ENCODE measurements at places on chromosomes 5 and 9.

GRCh38 chr9:117555964-117556629 is 141.2 kb upstream of the ASTN2 start:
- peak; percentile 3 for DNase-seq

DNA sequence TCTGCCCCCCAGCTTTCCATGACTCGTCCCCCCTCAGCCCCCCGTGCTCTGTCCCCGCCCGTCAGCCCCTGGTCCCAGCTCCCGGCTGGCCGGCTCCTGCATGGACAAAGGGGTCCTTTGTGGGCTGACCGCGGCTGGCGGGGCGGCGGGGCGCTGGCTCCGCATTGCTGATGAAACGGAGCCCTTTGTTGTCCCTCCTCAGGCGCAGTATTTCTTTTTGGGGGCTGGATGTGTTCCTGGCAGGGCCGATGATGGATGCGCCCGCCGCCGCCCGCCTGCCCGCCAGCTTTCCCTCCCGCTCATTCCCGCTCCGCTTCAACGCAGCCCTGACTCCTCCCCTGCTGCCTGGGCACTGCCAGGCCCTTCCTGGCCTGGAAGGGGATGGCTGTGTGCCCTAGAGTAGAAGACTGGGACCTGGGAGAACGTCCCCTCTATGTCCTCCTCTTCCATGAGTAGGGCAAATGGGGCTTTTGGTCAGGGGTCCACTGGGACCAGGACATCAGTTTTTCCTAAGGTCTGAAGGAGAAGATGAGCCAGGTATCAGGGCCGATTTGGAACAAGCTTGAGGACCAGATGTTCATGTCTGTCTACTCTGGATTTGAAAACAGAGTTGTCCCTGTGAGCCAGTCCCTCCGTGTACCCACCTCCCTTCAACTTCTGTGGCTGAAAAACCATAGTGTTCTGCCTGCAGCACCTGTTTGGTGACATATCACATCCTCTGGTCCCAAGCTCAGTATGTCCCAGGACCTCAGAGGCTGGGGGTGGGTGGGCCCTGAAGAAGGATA is 29.0 kb downstream of the CXXC5 start:
- no peak for DNase-seq

DNA sequence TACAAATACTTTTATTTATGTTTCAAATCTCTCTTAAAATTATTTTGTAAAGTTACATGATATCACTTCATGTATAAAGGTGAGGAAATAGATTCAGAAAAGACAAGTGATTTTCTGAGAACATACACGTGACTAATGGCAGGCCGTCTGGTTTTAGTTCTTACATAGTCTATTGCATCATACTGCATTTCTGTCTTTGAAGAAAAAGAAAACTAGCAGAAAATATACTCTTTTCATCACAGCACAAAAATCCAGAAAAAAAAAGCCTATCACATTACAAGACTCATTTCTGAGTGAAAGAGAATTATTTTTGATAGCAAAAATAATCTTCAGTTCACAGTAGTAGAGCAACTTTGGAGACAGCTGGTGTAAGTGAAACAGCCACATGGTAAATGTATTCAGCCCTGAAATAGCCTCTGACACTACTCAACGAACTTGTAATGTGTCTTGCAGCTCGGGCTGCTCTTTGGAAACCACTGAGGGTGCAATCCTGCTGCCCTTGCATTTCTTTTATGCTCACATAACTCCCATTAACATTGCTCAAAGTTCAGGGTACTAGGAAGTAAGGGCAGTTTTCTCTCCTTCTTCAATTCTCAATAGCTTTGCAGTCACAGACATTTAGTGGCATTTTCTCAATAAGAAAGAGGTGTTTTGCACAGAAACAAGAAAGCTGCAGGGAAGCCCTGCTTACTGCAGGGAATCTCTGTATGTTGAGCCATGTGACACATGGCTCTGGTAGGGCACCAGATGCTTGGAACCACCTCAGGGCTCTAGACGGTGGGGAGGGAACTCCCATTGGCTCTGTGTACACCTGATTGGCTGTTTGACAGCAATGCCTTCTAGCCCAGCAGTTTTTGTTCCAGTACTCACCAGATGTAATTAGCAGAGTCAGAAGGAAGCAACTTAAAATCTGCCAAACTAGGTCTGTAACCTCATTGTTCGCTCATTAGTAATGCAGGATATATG is 845.3 kb upstream of the PTPRD start:
- DNase-seq: no peak

DNA sequence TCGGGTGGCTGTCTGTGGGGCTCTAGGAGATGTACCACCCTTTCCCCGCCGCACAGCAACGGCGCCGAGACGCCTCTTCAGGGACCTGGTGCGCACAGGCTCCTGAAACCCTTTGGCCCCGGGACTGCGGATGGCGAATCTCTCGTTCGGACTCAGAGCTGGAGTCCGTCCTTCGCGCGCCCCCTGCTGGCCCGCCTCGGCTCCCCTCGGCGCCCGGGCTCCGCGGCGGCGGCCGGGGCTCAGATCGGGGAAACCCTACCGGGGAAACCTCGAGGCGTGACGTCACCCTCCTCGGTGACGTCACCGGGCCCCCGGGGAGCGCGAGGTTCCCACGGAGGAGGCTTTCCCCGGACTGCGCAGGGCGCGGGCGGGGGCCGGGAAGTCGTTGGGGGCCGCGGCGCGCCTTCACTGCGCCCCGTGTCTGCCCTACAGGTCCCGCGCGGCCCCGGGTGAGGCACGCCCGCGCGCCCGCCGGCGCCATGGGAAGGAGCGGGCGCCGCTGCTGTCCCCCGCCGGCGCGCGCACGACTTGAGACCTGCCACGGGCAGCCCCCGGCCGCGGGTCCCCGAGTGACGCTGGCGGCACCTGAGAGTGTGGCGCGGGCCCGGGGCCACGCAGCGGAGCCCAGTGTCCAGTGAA is 7.9 kb downstream of the PRR7 start:
- DNase-seq: no peak

- no peak for DNase-seq
These were observed 43.3 kb upstream of the NCS1 start for GRCh38 chr9:130128733-130129431.

GRCh38 chr5:96339862-96340261 is 93.2 kb downstream of the PCSK1 start:
- no peak for DNase-seq

DNA sequence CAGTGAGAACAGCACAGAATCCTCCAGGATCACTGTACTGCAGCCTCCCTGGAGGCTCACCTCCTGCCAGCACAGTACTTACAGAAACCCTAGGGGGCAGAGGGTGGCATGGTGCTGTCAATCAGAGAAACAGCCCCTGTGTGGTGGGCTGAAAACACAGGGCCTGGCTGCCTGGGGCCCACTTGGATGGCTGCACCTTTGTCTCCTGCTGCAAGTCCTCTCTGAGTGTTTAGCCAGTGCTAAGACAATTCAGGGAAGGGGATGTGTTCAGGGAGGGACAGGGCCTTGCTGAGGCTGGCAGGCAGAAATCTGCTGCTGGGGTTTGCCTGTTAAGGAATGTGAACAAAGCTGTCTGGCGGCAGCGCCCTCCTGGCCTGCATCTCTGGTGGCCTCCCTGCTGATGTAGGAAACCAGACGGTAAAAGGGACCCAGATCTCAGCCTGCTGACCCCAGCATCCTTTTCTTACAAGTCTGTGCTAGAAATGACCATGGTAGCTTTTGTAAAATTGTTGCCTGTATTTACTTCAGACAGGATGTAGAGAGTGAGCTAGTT is 39.5 kb downstream of the PRRC2B start:
- DNase-seq: no peak

GRCh38 chr5:109614981-109615380 is 74.7 kb upstream of the MAN2A1 start:
- no peak for DNase-seq

DNA sequence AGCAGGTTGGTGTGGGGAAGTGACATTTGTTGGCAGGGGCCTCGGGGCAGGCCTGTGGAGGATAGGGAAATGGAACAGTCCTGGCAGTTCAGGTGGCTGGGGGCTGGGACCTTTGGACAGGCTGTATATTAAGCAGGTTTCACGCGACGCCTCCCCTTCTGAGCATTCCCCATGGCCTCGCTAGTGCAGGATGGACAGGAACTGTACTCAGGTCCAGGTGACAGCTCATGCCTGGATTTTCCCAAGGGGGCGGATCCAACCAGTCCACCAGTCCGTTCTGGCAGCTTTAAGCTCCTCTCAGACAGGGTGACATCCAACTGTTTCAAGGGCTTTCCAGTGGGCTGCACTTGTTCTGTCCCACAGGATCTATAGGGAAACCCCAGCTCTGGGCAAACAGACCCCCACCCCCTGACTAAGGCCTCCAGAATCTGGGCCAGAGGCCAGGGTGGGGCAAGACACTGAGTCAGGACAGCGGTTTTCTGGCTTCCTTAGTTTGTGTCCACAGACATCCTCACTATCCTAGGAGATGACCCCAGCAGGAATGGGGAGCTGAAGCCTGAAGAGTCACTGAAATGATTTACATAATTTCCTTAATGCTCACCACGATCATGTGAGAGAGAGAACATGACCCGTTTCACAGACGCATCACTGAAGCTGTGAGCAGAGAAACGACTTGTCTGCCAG is 20.9 kb downstream of the CSF2 start:
- DNase-seq: peak; percentile 77

DNA sequence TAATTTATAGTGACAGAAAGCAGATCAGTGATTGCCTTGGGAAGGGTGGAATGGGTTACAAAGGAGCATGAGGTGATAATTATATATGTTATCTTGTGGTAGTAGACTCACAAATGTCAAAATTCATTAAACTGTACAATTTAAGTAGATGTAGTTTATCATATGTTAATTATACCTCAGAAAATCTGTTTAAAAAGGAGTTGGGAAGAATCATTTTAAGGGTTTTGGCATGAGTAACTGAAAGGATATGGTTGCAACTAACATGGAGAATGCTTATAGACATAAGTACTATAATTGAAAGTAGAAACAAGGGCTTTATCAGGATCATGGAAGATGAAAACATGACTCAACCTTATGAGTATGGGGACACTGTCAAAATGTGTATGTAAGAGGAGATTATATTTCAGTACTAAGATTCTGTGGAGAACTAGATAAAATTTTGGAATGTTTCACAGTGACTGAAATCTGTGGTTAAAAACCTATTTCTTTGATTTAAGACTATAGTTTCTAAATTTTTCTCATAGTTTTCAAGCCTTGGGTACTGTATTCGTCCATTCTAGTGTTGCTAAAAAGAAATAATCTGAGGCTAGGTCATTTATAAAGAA is 73.3 kb downstream of the FCHO2 start:
- no peak for DNase-seq

DNA sequence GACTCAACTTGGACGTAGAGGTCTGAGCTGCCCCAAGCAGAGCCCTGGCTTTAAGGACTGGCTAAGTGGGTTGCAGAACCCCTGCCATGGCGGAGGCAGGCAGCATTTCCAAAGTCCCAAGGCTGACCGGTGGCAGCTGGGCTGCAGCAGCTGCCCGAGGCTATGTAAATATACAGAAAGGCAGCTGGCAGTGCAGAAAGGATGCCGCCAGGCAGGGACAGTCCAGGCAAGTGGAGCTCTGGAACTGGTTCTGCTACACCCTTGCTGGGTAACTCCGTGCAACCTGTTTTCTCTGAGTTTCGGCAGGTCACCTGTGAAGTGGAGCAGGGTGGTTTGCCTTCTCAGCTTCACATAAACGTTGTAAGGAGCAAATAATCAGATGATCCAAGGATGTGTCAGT is 46.0 kb downstream of the SHB start:
- no peak for DNase-seq

DNA sequence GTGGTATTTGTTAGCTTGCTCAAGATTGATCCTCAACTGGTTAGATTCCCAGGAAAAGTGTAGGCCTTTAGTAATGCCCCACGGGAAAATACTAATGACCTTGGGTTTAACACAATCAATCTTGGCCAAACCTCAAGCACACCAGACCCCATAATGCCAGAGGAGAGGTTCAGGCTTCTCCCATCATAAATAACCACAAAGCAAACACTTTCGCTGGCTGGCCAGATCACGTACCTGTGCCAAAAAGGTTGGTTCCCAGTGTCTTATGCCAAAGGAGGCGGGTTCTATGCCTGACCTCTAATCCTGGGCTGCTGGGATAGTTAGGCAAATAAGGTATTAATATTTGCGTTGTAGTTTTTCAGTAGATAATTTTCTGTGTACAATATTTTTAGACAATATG is 379.2 kb upstream of the CDH18 start:
- no peak for DNase-seq

GRCh38 chr5:110590187-110590586 is 136.3 kb downstream of the TMEM232 start:
- peak; percentile 0 for DNase-seq

DNA sequence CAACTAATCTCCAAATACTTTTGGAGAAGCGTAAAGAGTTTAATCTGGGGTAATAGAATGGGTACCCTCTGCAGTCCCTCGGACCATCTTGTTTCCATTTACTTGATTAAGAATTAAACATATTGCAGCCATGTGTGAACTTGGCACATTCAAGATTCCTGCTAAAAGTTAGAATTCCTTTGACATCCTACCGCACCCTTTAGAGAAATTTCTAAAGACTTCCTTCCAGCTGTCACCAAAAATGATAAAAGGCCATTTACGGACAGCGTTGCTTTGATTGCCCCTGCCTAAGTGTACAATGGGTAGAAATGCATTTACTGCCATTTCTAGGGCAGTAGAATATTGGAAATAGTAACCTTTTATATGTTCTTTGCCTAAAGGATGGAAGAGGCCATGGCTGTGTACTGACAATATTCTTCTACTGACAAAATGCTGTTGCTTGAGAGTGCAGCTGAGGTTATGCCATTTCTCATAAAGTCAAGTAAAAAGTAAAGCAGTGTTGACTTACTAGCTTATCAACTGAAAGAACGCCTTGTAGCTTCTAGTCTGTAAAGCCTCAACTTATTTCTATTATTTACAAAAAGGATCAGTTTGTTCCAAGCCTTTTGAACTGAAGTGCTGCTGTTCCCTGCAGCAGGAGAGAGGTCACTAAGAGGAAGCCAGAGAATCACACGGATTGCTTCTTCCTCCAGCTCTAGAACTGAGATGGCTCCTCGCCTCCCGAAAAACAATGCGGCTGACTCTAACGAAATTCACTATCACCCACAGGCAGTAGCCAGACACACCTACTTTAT is 139.8 kb upstream of the BASP1 start:
- DNase-seq: no peak

- DNase-seq: no peak
These were observed 145.8 kb upstream of the TUT7 start for GRCh38 chr9:86500031-86500430.

- DNase-seq: no peak
These were observed 21.1 kb upstream of the TMEM174 start for GRCh38 chr5:73151766-73152410.

DNA sequence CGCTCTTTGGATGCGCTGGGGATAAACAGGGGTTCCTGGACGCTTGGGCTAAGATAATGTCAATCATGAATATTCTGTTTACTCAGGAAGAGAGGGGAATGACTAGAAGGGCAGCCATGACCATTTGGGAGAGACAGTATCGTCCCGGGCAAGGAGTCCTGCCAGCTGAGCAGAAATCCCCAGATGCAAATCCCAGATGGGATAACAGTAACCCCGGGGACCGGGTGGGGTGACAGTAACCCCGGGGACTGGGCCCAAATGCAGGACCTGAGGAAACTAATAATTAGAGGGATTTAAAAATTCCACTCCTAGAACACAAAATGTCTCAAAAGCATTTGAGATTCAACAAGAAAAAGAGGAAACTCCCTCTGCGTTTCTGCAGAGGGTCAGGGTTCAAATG is 189.0 kb upstream of the PPP1R26 start:
- DNase-seq: no peak
